ENCODE measurements at places on chromosomes 2 and 18.
A peak's percentile ranks its signal among the peaks of the same experiment; 100 is the strongest.

GRCh38 chr2:229559986-229560385, 154.4 kb downstream of the DNER start:
- DNase-seq = no peak

DNA sequence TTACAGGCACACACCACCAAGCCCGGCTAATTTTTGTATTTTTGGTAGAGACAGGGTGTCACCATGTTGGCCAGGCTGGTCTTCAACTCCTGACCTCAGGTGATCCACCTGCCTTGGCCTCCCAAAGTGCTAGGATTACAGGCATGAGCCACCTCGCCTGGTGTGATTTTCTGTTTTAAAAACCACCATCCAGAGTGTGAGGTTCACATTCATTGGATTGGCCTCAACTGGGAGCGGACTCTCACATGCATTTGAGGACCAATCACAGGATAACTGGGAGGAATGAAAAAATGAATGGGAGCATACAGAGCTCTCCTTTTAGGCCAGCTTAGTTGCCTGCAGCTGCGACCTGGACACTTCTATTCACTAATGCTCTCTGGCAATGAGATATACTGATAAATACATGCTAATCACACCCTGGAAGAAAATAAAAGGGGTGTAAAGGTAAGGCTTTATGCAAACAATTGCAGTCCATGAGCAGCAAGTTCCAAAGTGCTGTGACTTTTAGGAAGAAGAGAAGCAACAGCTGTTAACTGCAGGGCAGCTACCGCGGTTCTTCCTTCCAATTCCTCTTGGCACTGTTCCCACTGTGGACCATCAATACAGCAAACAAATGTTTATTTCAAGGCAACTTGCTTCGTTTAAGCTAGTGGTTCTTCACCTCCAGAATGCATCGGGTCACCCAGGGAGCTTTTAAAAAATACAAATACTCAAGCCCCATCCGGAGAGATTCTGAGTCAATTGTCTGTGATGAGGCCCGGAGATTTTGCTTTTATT, 49.5 kb upstream of the FZD5 start:
- no peak for DNase-seq

DNA sequence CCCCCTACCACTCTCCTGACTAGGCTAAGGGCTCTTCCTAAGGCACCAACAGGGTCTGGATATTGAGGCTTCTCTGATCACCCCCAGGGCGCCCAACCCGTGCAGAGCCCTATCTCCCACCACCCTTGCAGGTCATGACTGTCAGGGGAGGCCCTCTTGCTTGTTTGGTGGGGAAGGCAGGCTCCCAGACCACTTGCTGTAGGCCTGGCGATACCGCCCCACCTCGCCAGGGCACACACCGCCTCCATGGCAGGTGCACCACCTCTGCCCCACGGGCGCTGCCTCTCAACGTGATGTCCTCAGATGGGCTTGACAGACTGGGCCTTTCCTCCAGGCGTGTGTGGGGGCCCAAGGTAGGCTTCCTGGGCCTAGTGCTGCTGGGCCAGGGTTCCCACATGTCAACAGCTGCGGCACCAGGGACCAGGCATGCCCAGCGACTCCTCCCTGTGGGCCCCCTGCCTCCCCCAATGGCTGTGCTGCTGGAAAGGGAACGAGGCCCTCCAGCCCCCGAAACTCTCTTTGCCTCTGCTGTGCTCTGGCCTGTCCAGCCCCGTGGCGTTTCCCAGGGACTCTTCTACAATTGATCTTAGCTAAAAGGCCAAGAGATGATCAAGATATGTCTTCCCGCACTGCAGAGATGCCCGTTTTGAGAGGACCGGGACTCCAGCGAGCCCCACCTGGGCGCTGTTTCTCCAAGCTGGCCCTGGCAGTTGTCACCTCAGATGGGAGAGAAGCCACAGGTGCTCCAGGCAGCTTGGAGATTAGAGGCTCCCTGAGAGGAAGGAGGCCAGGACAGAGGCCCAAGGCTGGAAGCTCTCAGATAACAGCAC, 7.5 kb downstream of the NPPC start:
- DNase-seq = no peak

DNA sequence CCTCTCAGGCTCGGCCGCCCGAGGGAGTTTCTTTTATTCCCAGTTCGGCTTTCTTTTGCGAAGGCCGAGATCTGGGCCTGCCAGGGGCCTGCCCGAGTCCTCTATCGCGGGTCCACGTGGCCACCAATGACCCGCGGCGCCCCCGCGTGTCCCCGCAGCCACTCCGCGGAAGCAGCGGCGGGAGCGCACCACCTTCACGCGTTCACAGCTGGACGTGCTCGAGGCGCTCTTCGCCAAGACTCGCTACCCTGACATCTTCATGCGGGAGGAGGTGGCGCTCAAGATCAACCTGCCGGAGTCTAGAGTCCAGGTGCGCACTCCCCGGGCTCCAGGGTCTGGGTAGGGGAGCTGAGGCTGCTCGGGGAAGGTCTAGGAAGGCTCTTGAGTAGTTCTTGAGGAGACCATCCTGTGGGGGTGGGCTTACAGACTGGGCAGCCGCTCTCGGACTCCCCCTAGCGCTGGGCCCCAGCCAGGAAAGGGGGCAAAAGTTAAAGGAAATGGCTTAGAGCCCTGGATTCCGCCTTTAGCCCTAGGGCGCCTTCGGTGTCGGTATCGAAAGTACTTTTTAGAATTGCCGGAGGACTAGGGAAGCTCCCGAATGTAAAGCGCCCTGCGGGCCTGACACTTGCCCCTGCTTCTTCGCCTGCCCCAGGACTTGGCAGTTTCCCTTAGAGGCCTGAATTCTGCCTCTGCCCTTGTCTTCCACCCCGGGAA, 3.4 kb downstream of the OTX1 start:
- DNase-seq = no peak

DNA sequence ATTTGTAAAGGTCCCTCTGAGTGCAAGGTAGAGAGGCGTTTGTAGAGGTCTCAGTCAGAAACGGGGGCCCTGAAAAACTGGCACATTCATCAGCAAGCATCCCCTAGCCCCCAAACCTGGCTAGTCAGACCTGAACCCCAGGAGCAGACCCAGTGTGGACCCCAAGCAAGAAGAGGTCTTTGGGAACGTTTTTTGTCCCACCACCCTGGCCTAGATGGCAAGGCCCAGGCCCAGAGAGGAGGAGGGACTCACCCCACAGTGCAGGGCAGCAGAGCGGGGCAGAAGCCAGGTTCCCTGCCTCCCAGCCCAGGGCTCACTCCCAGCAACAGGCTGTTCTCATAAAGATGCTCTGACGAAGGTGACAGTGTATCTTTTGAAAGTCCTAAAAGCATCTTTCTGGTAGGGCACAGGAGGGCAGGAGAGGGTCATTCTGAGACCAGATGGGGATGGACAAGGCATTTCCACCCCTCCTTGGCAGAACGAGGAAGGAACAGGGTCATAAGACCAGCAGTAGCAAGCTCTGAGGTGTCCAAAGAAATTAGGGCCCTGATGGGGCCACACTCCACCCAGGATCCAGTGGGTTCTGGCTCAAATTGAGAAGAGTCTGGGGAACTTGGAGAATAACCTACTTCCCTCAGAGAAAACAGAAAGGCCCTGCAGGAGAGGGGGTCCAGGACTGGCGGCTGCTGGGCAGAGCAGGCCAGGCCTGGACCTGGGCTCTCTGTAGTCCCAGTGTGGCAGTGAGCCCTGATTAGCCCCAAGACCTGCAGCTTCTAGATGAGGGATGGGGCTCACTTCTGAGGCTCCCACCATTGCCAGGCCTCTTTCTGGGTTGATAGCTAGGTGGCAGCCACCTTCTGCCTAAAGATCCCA, 18.2 kb downstream of the ADRA2B start:
- DNase-seq = no peak

GRCh38 chr2:46187112-46187618, 110.0 kb upstream of the EPAS1 start:
- DNase-seq = peak; percentile 74

All from fibroblast of pulmonary artery (primary cell).